ENCODE measurements at places on chromosomes 6 and 20. TPM values are rescaled to one million over a fixed set of nuclear protein-coding genes. Genes with fewer than 3 reads are reported as not detected.
A peak's percentile ranks its signal among the peaks of the same experiment; 100 is the strongest.

Gene JPH2
- total RNA-seq: 11.3 TPM

Gene LY6G6D
- total RNA-seq: 10.3 TPM

DNA sequence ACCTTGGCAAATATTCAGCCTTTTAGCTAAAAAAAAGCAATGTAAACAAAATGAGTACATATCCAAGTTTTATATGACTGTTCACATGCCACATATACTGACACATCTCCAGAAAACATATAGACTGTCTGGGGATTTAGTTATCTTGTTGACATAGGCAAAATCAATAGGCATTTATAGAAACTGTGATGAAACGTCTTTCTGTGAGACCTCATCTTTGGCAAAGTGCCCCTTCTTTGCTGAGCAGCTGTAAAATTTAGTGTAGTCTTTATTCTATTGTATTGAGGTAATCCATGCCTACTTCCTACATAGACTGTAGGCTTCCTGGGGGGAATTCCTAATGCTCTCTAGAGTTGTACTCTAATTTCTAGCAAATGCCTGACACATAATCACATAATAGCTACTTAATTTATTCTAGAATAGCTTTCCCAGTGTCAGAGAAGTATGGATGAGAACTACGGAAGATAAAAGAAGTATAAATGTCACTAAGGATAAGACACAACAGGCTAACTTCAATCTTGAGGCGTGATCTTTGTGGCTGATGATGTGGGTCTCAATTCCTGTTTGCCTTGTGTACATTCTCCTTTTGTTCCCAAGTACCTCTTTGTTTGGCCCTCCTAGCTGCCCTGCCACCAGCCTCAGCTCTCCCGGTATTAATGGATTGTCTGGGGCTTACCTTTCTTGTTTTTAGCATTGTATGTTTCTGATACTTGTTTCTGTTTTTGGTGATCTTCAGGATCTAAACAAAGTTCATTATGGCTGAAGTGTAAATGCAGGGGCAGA, 30.6 kb downstream of the PTCHD4 start:
- peak; percentile 22 for DNase-seq

DNA sequence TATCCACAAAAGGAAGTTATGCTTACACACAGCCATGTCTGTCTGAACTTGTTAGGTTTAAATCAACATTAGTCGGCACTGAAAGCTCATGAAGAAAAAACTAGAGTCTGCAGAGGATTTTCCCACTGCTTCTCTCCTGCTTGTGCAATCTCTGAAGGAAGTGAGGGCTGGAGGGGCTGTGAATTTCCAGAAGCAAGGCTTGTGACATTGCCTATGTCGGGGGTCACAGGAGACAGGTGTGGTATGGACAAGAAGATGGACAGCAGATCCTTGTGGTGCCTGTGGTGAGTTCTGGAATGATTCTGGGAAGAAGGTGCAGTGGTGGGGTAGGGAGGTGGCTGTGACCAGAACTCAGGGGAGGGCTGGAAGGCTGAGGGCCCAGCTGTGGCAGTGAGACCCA, 84.3 kb upstream of the TRAF3IP2 start:
- no peak for DNase-seq
